ENCODE measurements at places on chromosomes 7 and 10.

DNA sequence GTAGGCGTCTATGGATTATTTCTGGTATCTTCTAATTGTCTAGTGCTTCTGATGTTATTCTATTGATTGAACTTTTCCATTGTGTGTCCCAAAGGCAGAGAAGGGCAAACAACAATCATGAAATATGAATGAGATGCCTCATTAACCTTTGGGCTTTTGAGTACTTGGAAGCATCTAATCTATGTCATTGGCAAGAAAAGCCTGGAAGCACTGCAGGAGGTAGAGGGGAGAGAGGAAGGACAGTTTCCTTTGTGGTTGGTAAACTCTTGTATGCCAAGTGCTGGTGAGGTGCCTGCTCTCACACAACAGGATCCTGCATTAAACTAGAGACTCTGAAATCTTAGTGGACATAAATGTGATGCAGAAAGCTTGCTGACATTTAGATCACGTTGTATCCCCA lies 155.2 kb upstream of the TPK1 start:
- no peak for DNase-seq

DNA sequence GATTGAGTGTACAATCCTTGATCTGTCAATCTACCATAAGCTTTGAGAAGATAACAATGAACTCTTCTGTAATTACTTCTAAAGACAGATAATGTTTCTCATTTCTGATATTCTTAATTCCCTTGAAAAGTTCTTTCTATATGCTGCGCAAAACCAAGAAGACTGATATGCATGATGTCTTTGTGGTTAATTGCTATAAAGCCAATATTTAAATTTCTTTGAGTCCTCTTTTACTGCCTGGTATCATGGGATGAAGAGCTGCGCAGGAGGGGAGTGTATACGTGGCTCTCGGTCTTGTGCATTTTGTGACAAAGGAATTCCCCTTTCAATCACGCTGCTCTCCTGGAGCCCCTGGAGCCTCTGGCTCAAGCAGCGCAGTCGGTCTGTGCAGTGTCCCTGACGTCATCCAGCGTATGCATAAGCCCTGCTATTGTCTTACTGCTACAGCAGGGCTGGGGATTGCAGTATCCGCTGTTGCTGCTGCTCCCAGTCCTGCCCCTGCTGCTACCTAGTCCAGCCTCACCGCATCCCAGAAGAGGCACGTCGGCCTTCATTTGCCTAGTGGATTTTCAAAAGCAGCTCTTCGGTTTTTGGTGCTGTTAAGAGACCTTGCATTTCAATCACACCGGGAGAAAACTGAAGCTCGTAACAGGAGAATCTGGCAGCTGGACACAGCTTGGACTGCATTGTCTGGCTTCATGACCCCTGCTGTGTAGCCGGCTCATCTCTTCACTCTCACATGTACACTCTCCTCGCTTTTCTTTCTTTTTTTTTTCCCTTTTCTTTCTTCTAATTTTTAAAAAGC lies 66.7 kb downstream of the ST7 start:
- DNase-seq, result no peak

DNA sequence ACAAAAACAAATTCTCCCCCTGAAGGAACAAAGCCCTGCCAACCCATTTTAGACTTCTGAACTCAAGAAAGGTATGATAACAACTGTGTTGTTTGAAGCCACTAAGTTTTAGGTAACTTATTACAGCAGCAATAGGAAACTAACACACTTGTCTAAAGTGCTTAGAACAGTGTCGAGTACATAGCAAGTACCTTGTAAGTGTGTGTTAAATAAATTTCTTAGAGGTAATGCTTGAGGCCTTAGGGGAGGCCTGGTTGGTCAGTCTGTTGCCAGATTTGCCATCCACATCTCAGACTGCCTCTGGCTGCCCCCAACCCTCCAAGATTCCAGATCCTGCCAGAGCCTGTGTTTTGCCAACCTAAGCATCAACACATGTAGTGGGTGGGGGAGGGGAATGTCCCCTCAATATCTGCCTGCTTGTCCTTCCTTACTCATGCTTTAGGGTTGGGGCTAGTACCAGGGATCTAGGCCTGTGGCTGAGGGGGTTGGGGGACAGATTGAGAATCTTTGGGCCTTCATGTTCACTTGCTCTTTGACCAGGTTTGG lies 27.1 kb upstream of the PAX2 start:
- no peak for DNase-seq

- no peak for DNase-seq
Observed at GRCh38 chr7:129734400-129734799, 122.9 kb downstream of the NRF1 start.

DNA sequence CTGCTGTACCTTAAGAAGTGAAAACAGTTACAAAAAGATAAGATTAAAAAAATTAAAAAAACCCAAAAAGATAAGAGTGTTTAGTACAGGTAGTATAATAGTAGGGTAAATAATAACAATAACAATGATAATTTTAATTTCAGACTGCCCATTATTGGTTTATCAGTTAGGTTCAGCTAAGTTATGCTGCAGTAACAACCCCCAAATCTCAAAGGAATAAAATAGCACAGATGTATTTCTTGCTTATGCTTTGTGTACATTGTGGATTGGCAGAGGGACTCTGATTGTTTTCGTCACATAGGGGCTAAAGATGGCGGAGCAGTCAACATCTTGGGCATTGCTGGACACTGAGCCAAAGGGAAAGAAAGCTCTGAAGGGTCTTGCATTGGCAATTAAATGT lies 264.6 kb downstream of the LRMDA start:
- DNase-seq, result no peak

DNA sequence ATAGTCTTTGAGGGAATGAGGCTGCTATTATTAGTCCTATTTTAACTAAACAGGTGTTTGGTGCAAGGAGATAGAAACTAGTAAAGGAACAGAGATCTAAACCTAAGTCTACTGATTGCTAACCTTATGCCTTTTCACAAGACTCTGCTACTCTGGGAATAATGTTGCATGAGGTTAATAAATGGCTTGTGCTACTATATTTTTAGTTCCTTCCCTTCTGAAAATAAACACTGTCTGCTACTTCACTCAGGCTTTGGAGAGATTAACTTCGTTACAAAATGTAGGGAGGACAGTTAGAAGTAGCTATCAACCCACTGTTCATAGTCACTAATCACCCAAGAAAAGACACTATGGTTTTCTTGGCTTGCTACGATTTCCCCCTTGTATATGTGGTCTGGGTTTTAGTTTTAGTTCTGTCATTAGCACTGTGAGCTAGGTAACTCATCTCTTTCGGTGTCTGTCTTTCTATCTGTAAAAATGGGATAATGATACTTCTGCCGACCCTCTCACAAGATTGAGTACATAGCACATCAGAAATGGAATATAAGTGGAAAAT lies 296.2 kb downstream of the LRRTM3 start:
- no peak for DNase-seq

All from CD8-positive, alpha-beta T cell (primary cell).